Effector CD4-positive, alpha-beta T cell (primary cell): ENCODE measurements at places on chromosomes 13 and 19.

DNA sequence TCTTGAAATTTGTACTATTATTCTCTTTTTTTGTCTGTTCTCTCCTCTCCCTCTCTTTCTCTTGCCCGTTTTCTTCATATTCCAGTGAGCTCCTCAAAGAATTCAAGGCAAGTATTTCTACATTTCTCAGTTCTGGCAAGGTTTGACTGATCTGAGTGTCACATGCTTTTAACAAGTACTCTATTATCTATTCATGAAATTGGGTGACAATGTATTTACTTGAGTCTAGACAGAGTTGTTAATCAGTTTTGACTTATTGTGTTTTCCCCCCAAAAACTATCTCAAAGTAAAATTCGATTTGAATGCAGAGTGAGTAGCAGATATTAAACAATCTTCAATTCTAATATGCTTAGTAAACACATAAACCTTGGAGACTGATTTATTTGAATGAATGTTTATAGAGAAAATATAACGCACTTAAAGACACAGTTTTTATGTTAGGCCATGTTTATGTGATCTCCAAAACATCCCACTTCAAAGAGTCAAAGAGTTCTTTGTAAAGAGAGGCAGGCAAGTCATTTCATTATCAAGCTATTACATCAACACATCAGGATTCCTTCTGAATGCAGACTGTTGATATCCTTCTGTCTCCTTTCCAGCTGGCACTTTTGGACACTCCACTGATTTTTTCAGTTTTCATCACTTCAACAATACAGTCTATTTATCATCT, 166.6 kb downstream of the SLITRK6 start:
- no peak for DNase-seq

- no peak for DNase-seq
Measured at GRCh38 chr13:46492946-46493345, 60.0 kb upstream of the LRCH1 start.

- DNase-seq, result no peak
Measured at GRCh38 chr19:45528744-45529419, 21.6 kb downstream of the VASP start.

DNA sequence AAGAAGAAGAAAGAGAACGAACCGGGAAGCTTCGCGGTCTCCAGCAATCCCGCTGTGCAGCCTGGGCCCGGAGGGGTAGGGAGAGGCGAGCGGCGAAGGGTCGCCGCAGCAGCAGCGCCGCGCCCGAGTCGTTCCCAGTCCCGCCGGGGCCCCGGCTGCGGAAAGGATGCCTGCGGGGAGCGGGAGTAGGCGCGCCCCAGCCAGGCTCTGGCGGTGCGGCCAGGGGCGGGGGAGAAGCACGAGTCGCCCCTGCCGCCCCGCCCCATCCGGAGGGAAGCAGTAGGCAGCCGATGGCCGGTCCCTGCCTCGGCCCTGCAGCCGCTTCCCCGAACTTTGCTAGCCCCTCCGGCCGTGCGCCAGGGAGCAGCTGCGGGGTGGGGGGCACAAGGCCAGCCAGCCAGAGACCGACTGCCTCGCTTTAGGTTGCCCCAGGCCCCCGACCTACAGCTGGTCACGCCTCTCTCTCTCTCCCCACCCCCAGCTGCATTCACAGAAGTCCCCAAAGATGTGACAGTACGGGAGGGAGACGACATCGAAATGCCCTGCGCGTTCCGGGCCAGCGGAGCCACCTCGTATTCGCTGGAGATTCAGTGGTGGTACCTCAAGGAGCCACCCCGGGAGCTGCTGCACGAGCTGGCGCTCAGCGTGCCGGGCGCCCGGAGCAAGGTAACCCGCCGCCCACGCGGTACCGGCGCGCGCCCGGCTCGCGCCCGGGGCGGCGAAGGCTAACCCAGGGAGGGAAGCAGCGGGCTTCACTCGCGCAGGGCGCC, 1.1 kb downstream of the VSTM2B start:
- no peak for DNase-seq

GRCh38 chr13:87671753-87672605, 808 bp downstream of the SLITRK5 start:
- DNase-seq, result no peak

DNA sequence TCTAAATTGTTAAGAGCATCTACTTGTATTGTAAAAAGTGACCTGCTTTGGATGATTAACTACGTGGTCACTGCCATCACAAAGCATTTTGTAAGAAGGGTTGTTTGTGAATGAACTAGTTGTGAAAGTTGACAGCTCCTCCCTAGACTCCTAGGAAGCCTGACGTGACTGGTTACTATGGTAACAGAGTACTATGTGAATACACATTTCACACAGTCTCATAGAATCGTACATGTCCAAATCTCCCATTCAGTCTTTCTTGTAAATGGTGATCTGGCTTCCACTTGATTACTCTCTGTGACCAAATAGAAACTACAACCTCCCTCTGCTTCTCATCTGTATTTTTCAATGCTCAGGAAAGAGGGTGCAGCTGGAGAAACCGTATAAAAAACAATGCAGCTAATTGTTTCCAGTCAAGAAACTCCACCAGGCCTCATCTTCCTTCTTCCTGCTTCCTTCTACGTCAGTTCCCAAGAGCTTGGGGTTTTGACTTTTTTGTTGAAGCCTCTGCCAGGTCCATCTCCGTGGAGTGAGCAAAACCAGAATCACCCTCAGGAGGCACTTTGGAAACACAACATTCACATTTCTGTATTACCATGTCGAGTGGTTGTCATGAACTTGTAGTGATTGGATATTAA, 83.4 kb downstream of the GPC6 start:
- no peak for DNase-seq

DNA sequence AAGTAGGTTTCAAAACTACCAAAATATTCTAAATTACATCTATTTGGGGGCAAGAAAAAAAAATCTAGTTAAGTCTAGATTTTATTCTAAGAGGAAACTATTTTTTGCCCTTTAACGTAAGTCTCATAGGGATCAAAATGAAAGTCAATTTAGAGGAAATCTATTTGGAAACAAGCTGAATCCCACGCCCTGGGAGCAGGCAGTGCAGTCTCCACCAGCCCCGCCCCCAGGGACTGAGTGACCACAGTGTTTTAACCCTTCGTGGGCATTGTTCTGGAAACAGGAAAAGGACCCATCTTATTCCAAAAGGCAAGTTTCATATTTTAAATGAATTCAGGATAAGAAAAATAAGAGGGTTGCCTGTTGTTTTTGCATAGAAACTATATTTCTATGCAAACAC, 209.7 kb downstream of the SPRY2 start:
- no peak for DNase-seq

DNA sequence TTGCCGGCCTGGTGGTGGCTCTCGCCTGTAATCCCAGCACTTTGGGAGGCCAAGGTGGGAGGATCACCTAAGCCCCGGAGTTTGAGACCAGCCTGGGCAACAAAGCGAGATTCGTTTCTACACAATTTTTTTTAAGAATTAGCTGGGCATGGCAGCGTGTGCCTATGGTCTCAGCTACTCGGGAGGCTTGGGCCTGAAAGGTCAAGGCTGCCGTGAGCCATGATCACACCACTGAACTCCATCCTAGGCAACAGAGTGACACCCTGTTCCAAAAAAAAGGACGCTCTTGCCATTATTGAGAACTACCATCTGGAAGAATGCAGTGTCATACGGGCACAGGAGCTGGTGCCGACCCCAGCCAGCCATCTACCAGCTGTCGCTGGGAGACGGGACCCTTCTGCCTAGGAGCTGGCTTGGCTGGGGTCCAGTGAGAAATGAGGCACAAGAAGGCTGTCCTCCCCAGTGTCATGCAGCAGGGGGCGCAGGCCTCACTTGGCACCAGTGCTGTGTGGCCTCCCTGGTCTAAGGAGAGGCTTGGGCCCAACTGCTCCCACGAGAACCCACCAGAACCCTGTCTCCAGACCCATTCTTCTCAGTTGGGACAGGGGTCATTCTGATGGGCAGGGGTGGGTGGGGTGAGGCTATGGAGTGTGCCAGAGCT, 12.2 kb upstream of the RELB start:
- DNase-seq, result peak; percentile 59

DNA sequence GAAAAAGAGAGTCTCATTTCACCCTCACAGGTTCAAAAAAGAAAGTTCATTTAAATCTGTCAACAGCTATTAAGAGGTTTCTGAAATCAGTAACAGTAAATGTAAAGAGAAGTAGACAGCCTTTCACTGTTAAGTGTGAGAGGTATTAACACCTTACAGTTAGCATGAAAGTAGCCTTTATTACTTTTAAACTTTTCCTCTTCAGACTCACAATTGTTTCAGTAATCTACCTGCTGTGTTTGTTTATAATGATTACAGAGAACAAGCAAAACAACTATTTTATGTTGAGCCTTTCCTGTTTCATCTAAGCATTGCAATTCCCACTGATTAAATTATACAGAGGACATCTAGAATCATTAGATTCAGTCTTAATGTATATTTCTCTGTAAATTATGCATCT, 159.8 kb downstream of the PCDH9 start:
- no peak for DNase-seq

DNA sequence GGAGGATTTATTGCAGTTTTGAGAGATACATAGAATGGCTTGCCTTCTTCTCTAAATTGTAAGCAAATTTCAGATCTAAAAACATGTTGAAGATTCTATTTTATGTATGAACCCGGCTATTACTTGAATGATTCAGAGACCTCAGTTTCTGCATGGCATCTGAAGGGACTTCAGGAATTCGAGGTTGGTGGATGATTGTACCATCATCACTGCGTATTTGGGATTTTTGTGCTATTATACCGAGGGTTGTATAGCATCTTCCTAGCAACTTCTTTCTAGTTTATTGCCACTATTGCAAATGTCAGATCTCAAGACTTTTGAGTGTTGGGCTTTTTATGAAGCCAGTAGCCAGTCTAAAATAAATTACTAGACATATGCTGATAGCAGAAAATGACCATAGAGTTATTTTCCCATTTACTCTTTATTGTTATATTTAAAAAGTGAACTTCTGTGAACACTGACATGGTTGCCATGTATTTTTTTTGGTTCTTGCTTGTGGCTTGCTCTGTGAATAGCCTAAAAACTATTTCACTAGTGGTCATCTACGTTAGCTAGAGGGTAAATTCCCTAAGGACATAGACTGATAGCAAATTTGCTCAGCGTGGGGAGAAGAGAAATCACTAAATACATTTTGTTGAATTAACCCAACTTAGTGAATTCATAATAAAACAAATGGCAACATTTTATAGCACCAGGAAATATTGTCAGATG, 70.6 kb upstream of the KLF12 start:
- no peak for DNase-seq

GRCh38 chr13:109243311-109243951, 543.0 kb downstream of the IRS2 start:
- DNase-seq, result no peak

DNA sequence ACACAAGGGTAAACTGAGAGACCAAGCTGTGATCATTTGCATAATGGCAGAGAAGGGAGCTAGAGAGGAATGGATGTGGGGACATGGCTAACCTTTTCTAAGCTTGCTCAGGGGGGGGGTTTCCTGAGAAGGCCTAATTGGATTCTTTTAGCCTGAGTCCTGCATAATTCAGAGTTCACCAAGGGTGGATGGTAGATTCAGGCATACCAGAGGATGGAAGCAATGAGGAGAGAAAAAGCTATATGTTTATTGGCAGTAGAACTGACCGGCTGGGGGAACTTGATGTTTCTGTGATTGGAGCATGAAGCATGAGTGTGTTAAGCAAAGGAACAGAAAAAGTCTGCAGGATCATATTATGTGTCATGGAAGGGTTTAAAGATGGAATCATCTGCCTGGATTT, 65.9 kb upstream of the KLF12 start:
- DNase-seq, result no peak

DNA sequence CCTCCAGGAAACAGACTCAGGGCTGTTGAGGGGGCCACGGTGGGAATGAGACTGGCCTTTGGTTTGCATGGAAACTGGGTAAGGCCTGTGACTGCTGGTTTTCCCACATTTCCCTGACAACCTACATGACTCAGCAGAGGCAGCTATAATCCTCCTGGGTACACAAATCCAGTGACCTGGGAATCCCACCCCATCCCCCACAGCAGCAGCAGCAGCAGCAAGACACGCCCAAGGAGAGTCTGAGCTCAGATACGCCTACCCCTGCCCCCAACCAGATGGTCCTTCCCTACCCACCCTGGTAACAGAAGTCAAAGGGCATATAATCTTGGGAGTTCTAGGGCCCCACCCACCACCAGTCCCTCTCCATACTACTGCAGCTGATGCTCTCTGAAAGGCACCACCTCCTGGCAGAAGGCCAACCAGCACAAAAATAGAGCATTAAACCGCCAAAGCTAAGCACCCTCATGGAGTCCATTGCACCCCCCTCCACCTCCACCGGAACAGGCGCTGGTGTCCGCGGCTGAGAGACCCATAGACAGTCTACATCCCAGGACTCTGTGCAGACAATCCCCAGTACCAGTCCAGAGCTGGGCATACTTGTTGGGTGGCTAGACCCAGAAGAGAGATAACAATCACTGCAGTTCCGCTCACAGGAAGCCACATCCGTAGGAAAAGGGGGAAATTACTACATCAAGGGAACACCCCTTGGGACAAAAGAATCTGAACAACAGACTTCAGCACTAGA, 237.2 kb upstream of the SPRY2 start:
- DNase-seq, result no peak

GRCh38 chr19:46371371-46371901, 24.5 kb downstream of the PPP5C start:
- no peak for DNase-seq

- DNase-seq, result no peak
Measured at GRCh38 chr19:49869009-49869483, 1.7 kb upstream of the PNKP start.

DNA sequence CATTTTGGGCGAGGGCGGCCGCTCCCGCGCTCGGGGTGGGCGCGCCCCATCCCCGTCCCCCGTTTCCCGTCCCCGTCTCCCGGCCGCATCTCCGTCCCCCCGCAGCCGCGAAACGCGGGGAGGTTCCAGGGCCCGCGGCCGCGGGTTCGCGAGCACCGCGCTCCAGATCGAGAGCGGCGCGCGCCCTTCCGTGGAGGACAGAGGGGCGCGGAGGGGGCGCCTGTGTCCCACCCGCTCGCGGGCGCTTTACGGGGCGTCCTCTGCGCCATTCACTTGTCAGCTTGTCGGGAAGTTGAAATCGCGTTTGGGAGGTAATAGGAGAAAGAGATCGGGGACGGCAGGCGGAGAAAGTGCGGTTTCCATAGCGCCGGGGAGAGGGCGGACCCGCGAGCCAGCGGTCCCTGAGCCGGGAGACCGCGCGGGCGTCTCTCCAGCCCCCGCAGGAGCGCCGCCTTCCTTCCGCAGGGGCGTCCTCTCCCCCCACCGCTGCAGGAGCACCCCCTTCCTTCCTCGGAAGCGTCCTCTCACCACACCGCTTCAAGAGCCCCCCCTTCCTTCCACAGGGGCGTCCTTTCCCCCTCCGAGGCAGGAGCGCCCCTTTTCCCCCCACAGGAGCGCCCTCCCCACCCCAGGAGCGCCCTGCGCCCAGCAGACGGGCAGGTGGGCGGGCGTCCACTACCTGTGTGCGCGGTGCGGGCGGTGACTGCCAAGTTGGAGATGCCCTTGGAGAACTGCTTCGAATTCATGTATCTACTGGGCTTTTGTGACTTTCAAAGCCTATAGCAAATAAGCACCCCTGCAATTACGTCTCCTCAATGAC, 962 bp upstream of the IRS2 start:
- DNase-seq, result peak; percentile 31
